ENCODE measurements at places on chromosomes 5 and 9.

DNA sequence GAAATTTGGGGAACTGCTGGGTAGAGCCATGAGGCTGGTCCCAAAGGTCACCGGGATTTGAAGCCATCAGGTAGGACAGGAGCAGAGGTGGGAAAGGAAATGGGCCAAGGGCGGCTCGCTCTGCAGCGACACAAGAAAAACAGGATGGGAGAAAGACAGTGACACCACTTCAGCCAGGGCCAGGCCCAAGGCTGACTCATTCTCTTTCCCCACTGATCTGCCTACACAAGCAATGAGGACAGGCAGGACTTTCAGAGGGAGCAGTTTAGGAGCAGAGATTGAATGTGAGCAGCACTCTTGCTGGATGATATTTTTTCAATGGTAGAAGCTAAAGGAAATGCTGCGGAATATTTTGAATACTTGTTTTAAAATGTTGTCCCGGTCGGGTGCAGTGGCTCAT is 3.5 kb downstream of the RUFY1 start:
- DNase-seq = no peak

DNA sequence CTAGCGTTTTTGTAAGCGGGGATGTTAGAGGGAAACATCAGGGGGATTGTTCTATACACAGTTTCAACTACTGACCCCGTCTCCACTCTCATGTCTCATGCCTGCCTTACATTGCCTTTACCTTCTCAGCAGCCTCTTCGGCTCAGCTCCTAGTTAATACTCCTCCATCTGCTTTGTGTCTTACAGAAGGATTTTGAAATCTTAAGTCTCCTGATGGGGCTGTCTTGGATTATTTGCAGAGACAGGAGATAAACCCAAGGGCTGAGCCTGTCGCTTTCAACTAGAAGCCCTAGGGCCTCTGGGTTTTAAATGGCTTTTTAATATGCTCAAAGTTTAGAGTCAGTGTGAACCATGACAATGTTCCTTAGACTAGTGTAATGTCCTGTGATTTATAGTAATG is 161.5 kb downstream of the CARTPT start:
- DNase-seq = no peak

GRCh38 chr5:65861830-65862241 is 64.5 kb upstream of the ERBIN start:
- DNase-seq = no peak

DNA sequence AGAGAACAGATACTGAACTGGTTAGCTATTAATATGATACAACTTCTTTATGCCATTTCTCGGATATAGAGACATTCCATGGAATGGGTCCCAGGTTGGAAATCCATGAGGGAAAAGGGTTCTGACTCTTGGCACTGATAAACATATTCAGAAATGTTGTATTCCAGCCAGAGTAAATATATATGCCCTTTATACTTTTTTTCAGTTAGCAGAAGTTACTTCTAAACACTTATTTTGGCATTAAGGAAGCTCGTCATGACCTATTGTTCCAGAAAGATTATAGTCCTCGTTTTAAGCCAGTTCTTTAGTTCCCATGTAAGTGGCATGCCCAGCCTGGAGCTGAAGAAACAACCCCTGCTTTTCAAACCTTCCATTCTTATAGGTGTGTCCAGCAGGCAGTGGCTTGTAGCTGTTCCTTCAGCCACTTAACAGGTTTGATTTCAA is 181.6 kb downstream of the CD180 start:
- no peak for DNase-seq

DNA sequence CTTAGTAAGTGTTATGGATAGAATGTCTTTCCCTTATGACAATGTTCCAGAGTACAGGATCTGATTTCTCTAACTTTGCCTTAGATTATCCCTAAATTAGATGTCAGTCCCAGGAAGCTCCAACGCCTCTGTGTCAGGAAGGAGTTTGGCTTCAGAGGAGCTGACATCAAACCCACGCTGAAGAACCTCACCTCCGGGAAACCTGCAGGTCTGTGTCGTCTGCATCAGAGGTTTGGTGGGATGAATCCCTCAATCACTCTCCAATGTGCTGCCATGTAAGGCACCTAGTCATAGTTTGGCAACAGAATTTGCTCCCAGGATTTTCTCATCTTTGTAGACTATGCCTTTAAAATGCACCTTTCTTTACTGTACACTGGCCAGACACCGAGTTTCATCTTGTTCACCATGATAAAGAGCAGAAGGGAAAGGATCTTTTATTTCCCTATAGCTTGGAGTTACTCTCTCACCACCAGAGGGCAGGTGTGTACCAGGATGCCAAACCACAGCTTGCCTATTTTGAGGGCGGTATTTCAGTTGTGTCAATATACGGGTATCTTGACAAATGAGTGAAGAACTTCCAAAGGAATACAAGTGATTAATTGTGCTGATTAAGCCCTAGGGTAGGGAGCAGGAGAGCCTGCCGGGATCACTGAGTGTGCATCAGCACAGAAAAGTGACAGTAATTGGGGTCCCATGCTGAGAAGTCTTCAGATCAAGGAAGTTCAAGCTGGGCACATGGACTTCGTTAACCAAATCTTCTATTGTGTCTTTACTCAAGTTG is 23.4 kb downstream of the MINAR2 start:
- peak; percentile 28 for DNase-seq

DNA sequence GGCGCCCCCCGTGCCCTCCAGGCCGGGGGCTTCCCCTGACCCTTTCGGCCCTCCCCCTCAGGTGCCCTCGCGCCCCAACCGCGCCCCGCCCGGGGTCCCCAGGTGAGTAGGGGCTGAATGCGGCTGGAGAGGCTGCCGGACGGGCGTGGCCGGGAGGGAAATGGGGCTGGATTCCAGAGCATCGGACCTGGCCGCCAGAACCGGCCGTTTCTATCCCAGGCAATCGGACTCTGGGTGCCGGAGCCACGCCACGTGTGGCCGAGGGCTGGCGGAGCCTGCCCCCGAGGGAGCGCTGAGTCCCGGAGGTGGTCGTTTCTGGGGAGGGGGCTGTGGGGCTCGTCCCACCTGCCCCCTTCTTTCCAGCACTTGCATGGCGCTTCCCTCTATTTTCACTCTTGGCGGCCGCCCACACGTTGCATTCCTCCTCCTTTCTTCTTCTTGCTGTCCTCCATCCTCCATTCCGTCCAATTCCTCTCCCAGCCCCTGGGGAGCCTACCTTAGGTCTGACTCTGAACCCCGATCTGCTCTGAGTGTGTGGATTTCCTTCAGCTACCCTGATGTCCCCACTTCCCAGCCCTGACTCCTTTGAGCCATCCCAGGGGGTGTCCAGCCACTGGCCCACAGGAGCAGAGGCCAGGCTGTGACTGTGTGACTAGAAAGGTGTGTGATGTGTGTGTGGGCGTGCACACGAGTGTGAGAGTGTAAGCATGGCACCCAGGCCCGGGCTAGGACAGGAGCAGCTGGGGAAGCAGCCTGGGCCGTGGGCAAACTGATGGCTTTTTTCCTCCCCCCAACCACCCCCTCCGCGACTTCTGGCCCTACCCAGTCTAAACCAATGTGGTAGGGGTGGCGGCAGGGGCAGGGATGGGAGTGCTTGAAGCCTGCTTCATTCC is 24.7 kb downstream of the GOLGA2 start:
- DNase-seq = no peak
